Esophagus squamous epithelium (tissue), 5 donors: ENCODE measurements at places on chromosomes 5 and 9.

GRCh38 chr5:72189146-72189545 is 81.9 kb downstream of the MAP1B start:
- no peak for DNase-seq

DNA sequence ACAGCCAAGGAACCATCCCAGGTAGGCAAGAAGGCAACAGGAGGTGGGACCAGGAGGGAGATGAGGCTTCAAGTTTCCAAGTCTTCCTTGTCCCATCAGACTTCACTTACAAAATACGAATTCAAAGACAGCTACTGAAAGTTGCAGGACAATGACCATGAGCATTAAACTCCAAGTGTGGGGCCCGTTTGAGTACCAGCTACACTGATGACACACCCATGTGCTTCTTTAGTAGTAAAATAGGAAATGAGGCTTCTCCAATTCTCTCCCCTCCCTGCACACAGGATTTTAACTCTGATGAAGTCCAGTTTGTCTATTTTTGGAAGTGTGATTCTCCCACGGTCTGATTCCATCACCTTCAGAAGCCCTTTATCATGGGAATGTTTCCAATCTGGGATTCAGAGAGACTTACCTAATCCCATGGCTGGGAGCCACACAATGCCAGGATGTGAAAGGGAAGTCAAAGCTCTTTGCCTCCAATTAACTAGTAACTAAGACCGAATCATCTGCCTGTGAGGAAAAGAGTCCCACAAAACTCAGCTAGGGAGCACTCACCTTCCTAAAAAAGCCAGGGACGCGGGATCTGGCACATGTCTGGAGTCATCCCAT is 222.8 kb upstream of the MSX2 start:
- no peak for DNase-seq

- no peak for DNase-seq
These were observed 2.5 kb upstream of the PSMD5 start for GRCh38 chr9:120845255-120845654.

GRCh38 chr9:134427153-134427782 is 101.0 kb downstream of the RXRA start:
- DNase-seq: no peak

DNA sequence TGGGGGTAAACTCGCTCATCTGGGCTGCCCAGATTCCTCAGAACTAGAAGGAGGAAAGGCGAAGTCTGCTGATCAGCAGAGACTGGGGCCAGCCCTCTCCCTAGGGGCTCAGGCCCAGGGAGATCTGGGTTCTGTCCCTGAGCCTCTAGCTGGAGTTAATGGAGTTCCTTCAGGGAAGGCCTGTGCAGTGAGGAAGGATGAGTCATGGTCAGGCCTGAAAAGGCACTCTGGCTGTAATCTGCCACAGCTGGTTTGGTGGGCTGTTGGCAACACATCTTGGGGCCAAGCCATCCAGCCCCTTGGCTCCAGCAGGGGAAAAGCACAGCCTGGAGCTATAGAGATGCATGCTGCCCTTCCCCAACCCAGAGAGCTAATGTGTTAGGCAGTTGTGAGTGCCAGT is 459.6 kb downstream of the PRELID2 start:
- DNase-seq: no peak

DNA sequence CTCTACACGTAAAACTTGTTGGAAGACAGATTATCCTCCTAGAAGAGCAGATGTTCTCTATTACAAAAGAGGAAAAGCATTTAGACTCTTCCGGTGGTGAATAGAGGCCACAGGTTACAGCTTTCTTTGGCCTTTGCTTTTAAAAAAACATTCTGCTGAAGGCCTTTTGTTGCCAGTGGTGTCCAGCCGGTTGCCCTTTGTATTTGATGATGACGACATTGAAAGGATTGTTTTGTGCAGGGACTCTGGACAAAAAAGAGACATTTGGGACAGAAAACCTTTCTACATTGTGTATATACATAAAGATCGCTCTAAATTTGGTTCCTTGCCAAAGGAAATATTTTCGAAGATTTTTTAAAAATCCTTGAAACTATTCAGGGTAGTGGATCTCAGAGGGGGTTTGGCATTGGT is 180.3 kb downstream of the C9orf152 start:
- no peak for DNase-seq

DNA sequence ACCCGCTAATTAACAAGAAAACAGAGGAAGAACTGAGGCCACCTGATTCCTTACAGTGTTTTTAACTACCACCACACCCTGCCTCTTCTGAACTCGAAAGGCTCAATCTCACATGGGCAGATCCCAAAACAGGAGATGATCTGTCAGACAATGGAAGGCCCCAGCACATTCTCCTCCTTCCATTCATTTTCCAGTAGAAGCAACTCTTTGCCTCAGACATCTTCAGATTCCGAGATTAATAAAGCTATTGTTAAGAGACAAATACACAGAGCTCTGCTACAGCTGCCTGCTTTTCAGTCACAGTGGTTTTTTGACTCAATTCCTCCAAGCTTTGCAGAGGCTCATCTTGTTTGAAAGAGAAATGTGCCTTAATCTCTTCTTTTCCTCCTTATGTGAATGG is 127.2 kb upstream of the ADAMTSL1 start:
- no peak for DNase-seq

DNA sequence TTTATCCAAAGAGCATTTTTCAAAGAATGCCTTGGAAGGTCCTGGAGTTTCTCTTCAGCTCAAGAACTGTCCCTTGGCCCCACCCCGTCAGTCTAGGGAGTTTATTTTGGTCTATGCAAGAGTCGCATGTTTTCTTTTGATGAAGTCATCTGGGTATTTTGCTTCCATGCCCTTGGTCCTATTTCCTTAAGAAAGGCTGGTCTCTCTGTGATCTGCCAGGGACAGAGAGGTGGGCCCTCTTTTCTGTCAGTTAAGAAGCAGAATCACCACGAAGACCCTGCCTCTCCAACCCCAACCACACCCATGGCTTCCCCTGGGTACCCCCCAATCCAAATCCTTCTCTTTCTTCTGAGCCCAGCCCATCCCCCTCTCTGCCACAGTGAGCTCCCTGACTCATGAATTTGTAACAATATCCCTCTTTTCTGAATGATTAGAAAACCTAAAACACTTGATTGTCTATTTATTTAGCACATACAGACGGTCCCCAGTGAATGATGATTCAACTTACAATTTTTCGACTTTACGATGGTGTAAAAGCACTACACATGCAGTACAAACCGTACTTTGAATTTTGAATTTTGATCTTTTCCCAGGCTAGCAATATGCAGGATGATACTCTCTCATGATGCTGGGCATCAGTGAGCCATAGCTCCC is 163.5 kb upstream of the ADRA1B start:
- DNase-seq: no peak

DNA sequence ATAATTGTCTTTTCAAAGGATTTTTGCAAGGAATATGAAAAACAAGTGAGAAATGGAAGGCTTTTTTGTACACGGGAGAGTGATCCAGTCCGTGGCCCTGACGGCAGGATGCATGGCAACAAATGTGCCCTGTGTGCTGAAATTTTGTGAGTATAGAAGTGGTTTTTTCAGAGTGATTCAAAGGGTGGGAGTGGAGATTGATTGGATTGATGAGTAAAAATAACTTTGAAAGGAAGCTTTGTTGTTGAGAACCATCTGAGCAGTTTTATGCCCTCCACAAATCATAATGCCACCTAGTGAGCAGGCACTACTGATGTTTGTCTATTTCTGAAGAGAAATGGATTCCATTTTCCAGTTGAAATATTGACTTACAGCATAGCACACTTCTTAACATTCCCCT is 30.6 kb downstream of the SPINK5 start:
- DNase-seq: no peak

GRCh38 chr5:130424341-130424740 is 520.1 kb downstream of the CHSY3 start:
- no peak for DNase-seq

- no peak for DNase-seq
These were observed 470.3 kb upstream of the WWC1 start for GRCh38 chr5:167821151-167821550.

GRCh38 chr5:36575361-36575781 is 31.0 kb upstream of the SLC1A3 start:
- DNase-seq: no peak

DNA sequence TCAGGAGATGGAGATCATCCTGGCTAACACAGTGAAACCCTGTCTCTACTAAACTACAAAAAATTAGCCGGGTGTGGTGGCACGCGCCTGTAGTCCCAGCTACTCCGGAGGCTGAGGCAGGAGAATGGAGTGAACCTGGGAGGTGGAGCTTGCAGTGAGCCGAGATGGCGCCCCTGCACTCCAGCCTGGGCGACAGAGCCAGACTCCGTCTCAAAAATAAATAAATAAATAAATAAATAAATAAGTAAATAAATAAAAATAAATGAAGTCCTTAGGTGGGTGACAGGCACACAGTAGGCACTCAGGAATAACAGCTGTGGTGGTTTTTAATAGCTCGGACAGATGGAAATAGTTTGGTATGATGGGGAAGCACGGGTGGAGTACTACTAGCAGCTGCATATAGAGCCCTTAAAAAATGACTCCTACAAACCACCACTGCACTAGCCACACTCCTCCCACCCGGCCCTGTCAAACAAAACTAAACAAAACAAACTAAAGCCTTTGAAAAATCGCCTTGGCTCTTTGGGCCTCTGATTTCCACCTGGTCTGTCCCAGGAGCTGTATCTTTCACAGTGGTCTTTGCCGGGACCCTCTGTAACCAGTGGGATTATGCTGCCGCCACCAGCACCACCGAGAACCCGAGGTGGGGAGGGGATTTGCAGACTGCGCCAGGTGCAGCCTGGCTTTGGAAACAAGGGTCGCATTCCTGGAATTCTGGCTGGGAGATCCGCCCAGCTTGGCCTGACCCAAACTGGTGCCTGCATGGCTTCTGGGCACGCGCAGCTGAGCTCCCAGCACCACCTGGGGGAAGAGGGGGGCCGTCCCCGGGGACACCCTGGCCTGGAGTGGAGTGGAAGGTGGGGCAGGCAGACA is 5.1 kb upstream of the WDR5 start:
- no peak for DNase-seq

DNA sequence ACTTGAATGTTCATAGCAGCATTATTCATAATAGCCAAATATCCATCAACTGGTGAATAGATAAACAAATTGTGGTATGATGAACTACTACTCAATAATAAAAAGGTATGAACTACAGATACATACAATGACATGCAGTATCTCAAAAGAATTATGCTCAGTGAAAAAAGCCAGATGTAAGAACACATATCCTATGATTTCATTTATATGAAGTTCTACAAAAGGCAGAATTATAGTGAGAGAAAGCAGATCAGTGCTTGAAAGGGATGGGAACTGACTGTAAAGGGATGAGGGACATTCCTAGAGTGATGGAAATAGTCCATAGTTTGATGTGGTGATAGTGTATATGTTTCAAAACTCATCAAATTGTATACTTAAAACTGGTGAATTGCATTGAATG is 339.0 kb downstream of the ENC1 start:
- DNase-seq: no peak

DNA sequence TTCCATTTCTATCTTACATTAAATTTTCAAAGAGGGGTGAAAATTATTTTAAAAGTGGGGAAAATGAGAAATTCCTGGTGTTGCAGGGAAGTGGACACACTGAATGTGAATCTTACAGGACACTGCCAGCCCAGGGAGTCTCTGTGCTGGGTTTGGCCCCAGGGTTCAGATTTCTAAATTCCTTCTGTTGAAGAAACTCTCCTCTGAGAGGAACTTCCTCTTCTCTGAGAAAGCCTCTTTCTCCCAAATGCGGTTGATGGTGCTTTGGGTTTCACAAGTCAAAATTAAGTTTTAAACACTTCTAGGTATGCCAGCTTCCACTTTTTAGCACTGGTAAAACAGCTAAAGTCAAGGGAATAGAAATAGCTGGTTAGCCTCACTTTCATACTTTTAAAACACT is 317.9 kb upstream of the ITGA1 start:
- DNase-seq: no peak

GRCh38 chr9:131337131-131337848 is 47.8 kb downstream of the PLPP7 start:
- DNase-seq: no peak
